ENCODE measurements at places on chromosomes 5 and 9.

- no peak for DNase-seq
Observed at GRCh38 chr5:499233-500209, 24.7 kb downstream of the SLC9A3 start.

DNA sequence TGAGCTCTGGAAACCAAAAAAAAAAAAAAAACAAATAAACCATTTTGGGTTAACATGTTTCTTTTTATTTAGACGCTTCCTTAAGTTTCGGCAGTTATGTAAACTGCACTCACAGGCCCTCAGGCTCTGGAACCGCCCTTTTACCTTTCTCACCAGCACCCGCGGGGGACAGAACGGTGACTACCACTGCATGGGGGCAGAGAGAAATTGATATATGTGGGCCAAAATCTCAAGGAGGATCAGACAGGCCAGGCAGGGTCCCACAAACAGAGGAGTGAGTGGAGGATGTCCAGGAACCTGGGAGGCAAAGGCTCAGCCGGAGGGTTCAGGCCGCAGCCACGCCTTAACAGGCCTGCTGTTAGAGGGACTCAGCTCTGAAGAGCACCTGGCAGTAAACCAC lies 54.4 kb downstream of the IRX2 start:
- DNase-seq = no peak

DNA sequence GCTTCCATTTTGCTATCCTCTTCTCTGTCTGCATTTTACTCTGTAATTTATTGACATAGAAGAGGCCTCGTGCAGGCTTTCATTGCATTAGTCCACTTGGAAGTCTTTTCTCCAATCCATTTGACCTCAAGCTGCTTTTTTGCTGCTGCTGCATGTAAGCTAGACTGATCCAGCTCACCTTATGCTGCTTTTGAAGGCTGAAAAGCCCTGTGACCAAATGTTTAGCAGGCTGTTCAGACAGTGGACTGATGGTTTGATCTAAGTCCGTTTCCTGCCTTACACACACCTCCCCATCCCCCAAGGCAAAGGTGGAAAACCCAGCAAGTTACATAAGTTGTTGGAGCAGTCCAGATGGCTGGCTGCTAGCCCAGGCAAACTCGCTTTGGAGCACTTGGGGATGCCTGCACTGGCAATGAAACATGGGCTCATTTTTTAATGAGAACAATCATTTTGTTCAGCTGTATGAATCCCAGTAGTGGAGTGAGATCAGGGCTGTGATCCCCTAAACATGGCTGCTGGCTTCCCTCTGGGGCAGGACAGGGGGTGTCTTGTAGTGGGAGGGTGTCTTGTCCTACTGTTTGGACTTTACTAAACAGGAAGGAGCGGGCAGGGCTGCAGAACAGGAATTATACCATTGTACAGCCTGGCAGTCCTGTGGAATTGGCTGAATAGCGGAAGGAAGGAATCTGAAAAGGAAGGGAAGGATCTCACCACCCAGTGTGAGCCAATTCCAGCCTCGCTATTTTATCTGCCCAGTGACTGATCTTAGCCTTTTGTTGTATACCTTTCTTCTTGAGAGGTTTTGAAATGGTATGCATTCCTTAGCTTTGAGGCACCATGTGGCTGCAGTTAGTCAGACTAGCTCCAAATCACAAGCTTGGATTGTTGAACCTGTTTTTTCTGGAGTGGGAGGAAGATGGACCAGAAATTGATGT lies 212.0 kb downstream of the ARHGAP26 start:
- no peak for DNase-seq

DNA sequence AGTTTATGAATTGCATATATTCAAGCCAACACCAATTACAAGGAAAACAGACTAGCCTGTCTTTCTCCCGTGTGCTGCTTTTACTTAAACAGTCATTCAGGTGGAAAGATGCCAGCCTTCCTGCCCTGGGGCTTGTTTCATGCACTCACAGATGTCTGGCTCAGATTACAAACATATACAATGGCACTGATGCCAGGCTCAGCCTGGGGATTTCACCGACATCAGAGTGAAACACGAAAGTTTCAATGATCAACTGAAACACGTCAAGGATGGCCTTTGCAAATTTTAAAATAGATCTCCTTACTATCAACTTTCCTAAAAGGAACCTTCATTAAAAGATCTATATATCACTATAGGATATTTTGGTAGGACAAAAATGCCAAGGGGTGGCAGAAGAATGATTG lies 1576.5 kb downstream of the EFNA5 start:
- DNase-seq = no peak

DNA sequence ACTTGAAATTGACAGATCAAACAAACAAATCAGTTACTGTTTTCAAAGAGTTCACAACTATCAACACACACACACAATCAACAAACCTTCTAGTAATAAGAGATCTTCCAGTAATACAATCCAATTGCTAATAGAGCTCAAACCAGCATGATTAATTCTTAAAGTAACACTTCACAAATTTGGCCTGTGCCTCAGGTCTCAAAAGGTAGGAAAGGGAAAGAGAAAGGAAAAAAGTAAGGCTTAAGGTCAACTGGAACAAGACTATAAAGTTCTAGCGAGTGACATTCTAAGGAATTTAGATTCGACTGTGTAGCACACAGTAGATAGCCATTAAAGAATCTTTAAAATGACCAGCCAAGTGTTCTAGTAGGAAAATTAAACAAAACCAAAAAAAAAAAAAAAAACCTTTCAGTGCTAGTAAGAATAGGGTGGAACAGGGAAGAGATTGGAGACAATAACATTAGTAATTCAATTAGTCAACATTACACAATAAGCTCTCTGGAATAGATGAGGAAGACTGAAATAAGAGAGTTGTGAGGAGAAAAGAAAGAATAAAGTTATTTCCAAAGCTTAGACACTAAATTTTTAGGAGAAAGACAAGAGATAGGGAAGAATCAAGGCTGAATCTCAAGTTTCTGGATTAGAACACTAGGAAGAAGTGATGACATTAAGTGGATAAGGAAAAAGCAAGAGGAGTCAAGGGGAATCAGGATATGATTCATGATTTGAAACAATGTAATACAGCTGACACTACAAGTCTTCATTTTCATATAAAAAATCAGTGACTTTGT lies 86.1 kb downstream of the FBXL17 start:
- no peak for DNase-seq

- no peak for DNase-seq
Observed at GRCh38 chr5:40619421-40619820, 60.3 kb upstream of the PTGER4 start.

- DNase-seq = no peak
Observed at GRCh38 chr5:69001627-69002026, 92.2 kb upstream of the SLC30A5 start.

- DNase-seq = no peak
Observed at GRCh38 chr5:1516615-1517601, 6.9 kb downstream of the LPCAT1 start.
